Upper lobe of right lung (tissue), 1 donor: ENCODE measurements at places on chromosomes 4 and X. TPM values are rescaled to one million over a fixed set of nuclear protein-coding genes. Genes with fewer than 3 reads are reported as not detected.

DNA sequence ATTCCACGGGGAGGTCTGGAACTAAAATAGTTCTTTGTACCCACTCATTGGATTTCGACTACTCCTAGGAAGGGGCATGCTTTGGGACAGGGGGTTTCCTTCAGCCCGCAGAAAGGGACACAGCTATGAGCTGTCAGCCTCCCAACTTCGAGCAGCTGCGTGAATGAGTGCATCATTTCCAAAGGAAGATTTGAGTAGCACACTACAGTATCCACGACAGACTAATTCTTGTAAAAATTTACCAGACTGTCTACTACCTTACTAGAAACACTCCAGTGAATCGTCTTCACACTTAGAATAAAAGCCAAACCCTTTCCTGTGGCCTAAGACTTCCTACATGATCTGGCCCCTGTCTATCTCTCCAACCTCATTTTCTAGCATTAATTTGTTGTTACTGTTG lies 101.9 kb downstream of the MAOA start:
- DNase-seq, result no peak

GRCh38 chr4:8325291-8325973 lies 55.9 kb downstream of the HTRA3 start:
- peak; percentile 21 for DNase-seq

DNA sequence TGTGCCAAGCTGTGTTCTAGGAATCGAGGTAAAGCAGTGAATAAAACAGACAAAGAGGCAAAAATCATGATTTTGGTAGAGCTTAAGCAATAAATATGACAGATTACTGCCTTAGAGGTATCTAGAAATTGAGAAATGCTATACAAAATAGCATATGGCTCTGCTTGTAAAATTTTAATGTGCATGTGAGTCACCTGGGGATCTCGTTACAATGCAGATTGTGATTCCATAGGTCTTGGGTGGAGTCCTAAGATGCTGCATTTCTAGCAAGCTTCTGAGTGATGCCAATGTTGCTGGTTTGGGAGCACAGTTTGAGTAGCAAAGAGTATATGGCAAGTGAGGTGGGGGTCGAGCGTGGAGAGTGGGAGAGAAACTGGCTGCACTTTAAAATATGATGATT lies 697.3 kb upstream of the MAGEB2 start:
- DNase-seq, result no peak

Gene RS1
- 4.7 TPM for total RNA-seq

GRCh38 chrX:11180571-11180970 lies 69.4 kb downstream of the HCCS start:
- no peak for DNase-seq

Gene TAF9B
- 12.9 TPM for total RNA-seq

DNA sequence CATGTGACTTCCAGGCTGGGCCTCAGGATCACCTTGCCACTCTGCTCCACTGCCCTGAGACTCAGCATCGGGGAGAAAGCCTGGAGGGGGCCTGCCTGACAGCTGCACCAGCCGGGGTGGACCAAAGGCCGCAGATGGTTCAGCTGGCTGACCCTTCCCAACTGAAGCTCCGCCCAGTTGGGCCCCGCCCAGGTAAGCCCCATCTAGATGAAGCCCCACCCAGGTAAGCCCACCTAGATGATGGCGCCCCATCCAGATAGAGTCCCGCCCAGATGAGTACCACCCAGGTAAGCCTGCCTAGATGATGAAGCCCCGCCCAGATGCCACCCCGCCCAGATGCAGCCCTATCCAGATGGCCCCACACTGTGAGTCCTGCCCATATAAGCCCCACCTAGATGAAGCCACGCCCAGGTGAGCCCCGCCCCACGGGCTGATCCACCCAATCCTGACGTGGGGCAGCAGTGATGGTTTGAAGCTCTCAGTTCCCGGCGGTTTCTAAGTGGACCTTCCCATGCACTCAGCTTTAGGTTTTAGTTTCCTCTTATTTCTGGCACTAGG lies 10.0 kb downstream of the ZFYVE28 start:
- peak; percentile 61 for DNase-seq

DNA sequence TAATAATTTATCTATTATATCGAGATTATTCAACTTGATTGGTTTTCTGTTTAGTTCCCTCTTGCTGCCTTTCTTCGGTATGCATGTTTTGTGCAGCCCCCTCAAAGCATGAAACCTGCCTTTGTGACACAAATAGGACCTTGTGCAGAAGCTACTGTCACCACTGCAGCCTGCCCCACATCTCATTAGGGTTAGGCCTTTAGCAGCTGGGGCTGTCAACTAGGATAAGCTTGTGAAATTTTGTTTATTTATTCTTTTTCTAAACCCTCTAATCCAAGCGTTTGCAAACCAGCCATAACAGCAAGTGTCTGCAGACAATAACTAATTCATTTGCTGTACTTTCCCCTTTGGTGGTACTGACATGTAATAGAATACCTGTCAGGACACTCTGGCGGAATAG lies 258.9 kb downstream of the RCHY1 start:
- no peak for DNase-seq

Gene SPANXC
- not detected for total RNA-seq

Gene LUZP4
- total RNA-seq, result not detected

Gene KLF8
- total RNA-seq, result 16.3 TPM

GRCh38 chr4:187840814-187841213 lies 154.8 kb upstream of the ZFP42 start:
- no peak for DNase-seq

Gene MAGEC3
- not detected for total RNA-seq

Gene MAOB
- total RNA-seq, result 38.9 TPM

DNA sequence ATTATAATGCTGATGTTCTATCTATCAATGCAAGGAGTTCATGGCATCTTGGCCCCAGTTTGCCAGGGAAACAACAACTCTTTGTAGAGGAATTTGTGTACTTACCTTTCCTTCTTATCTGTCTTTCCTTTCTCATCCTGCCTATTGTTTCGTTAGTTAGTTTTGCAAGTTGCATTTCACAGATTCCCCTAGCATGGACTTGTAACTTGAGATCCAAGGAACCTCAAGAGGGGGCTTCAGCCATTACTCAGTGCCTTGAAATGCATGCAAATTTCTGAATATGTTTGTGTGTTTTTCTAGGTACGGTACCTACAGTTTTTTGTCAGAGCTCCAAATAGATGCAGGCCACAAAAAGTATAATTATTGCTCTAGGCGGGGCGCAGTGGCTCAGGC lies 203.6 kb downstream of the LDB2 start:
- DNase-seq, result no peak

- DNase-seq, result no peak
Observed at GRCh38 chr4:52863324-52863723, 1.2 kb downstream of the RASL11B start.

GRCh38 chr4:1567808-1568581 lies 116.1 kb downstream of the FAM53A start:
- DNase-seq, result peak; percentile 65

Gene DCK
- 16.6 TPM for total RNA-seq

DNA sequence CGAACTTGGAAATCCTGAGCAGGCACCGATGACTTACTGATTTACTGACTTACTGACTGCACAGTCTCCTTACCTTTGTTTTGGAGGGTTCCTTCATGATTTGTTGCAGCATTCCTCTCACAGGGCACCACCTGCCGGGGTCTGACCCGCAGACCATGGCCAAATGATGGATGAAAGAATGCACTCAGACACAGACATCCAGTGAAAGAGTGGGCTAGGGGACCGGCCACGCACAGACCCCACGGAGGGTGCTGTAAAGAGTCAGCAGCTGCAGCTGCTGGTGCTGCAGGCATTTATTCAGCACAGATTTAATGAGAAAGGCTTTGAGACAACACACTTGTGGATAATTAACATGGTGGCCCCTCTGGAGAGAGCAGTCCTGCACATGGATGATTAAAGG lies 3.4 kb downstream of the MAGEB5 start:
- no peak for DNase-seq

GRCh38 chrX:87572901-87573300 lies 55.3 kb downstream of the KLHL4 start:
- DNase-seq, result no peak

GRCh38 chrX:13897566-13897965 lies 80.7 kb upstream of the GPM6B start:
- no peak for DNase-seq

Gene ASB12
- 0.32 TPM for total RNA-seq

GRCh38 chrX:1440506-1440905 lies 12.2 kb downstream of the ASMTL start:
- peak; percentile 9 for DNase-seq

Gene FAT4
- 17.9 TPM for total RNA-seq

Gene NOX1
- not detected for total RNA-seq

GRCh38 chrX:11786862-11787261 lies 28.8 kb downstream of the MSL3 start:
- DNase-seq, result no peak

- no peak for DNase-seq
Observed at GRCh38 chr4:8401665-8402064, 38.9 kb downstream of the ACOX3 start.

- DNase-seq, result peak; percentile 43
Observed at GRCh38 chrX:153643431-153644351, 3.3 kb upstream of the DUSP9 start.

Gene CENPVL1
- not detected for total RNA-seq

DNA sequence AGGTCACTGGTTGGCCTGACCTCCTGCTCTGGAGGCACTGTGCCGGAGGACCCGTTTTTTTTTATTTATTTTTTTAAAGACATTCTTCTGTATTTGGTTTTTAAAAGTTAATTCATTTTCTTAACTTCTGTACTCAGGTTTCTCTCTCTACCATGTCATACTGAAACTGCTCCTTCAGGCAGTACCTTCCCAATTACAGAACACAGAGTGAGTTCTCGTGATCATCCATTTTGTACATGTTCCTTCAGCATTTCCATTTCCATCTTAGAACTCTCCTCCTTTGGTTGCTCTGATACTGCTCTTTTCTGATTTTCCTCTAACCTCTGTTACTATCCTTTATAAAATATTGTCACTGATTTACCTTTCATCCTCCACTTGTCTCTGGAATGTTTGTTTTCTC lies 17.9 kb downstream of the UBE2K start:
- DNase-seq, result no peak

GRCh38 chrX:119502727-119503483 lies 34.7 kb downstream of the SLC25A5 start:
- peak; percentile 78 for DNase-seq

- DNase-seq, result no peak
Observed at GRCh38 chr4:184310171-184310567, 92.5 kb upstream of the ENPP6 start.

DNA sequence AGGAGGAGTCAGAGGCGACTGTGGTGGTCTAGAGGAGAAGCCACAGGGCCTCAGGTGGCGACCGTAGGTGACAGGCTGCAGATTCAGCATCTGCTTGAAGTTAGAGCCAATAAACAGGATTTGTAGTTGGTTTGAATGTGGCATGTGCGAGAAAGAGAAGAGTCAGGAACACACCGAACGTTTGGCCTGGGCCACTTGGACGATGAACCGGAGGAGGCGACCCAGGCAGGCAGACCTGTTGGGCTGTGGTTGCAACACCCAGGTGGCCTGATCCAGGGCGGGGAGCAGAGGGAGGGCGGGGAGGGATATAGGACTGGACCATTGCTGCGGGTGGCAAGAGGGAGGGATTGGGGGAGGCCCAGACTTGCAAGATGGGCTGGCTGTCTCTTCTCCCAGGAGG lies 10.0 kb upstream of the PSAPL1 start:
- DNase-seq, result peak; percentile 73

DNA sequence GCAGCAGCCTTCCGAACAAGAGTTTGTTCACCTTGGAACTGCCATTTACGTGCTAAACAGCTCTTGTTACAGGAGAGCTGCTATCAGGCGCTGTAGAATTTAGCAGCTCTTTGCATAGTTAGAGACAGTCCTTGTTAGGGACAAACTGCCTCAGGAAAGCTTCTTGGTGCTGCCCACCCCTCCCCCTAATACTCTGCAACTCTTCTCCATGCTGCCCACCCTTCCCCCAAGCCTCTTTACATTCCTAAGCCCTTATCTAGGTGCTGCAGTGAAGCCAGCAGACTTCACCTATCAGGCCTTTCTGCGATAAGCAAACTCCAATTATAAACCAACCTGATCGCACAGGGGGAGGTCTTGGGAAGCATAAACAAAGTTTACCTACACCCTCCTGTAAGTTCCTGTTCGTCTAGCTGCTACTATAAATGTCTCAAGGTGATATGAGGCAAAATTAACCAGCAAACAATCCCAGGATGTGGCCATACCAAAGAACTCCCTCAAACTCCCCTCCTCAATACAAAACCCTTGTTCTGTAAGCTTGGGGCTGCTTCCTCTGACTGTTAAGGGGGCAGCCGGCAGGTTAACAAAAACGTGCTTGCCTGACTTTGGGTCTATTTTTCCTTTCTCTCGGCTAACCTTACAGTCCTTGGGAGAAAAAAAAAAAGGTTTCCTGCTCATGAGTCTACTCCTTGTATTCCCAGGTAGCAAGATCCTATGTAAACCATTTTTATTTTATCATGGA lies 74.0 kb upstream of the GC start:
- no peak for DNase-seq

Gene NSG1
- 1.5 TPM for total RNA-seq

DNA sequence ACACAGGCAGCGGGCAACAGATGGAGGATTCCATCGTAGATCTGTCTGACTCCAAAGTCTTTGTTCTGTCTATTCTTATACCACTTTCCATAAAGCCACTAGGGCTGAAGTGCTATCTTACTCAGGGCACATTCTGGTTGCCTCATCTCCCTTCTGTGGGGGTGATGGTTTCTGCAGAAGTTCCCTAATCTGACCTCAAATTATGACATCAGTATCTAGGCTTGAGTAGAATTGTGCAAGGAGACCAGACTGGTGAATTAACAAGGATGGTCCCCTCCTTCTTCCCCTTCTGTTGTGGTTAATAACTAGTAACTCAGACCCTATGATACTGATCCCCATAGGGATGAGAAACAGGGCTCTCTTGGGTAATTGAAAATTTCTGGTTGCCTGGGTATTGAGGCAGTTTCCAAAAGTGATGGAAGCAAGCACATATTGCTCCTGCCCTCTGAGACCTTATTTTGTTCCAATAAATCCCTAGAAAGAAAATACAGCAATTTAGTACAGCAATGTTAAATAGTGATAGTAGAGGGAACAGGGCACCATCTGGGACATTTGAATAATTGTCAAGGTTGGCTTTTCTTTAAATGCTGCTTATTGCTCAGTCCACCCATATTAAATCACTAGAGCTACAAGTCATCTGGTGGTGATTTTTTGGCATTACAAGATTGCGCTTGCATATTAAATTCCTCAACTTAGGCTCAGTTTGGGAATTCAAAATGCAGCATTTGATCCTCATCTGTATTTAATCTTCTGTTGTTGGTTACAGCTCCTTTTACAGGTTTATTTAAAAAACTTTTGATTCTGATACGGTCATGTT lies 57.3 kb upstream of the AP1S2 start:
- DNase-seq, result no peak

DNA sequence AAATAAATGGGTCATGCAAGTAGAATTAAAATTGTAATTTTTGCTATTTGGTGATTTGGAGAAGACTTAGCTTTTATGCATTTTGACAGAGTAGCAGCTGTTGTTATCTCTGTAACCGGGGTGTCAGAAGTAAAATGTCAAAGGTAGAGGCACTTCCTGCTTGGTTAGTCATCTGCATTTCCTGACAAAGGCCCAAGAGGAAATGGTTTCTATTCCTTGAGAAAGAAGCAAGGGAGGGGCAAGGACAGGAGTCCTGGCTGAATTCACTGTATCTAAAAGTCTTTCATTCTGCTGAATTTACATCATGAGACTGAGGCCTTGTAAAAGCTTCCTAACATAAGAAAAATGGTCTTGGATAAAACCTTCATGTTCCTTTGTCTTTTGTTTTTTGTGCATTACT lies 550.9 kb upstream of the BOD1L1 start:
- no peak for DNase-seq

Gene BRS3
- not detected for total RNA-seq

GRCh38 chr4:180156684-180157083 lies 2086.5 kb upstream of the TENM3 start:
- DNase-seq, result no peak
